Right lung (tissue), 10 donors: ENCODE measurements at places on chromosomes 13 and 19.

DNA sequence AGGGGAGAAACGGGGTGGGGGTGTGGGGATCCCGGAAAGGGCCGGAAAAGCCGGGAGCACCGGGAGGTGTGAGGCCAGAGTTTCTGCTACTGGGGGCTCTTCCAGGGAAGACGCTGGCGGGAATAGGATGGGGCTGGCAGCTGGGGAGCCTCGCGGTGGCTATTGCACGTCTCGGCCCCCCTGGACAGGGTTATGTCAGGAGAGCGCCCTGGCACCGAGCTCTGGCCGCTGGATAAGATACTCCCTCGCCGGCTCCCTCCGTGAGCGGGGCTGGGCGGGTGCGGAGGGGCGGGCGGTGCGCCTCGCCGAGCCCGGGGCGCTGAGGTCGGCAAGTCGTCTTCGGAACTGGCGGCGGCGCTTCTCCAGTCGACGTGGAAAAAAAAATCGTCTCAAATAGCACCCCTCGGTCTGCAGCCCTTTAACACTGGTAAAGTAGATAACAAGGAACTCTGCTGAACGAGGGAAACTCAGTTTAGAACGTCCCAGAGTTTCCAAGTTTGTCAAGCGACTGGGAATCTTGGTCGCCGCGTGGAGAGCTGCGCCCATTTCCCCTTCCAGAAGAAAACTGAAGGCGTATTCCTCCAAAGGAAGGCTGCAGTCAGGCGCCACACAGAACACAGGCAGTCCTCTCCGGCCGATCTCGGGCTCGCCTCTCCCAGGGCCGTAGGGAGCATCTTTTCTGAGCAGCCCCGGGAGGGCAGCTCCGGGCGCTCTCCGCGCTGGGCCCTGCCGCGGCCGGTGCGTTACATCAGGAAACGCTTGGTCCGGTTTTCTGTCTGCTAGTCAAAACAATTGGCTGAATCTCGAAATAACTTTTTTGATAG lies 115.1 kb downstream of the KCNRG start:
- no peak for DNase-seq

- DNase-seq, result no peak
Observed at GRCh38 chr19:14769201-14769600, 9.2 kb downstream of the ADGRE2 start.

- peak; percentile 51 for DNase-seq
Observed at GRCh38 chr13:104779311-104779993, 1713.2 kb upstream of the SLC10A2 start.

- DNase-seq, result no peak
Observed at GRCh38 chr13:42766016-42766415, 15.4 kb upstream of the FAM216B start.

DNA sequence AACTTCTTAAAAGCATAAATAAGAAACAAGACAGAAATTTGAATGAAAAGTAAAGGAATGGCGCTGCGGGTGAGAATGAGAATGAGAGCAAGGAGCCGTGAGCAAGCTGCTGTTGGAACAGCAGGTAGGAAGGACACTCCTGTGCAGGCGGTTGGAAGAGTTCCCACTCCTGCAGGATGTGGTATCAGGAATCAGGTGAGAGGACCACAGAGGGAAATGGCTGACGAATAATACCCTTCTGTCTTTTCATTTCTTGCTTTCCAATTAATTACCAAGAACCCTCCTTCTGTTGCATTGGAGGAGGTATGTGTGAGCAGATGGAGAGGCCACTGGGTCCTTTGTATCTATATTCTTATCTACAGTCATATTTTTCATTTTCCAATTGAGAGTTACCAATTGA lies 1504.2 kb downstream of the EFNB2 start:
- DNase-seq, result no peak

DNA sequence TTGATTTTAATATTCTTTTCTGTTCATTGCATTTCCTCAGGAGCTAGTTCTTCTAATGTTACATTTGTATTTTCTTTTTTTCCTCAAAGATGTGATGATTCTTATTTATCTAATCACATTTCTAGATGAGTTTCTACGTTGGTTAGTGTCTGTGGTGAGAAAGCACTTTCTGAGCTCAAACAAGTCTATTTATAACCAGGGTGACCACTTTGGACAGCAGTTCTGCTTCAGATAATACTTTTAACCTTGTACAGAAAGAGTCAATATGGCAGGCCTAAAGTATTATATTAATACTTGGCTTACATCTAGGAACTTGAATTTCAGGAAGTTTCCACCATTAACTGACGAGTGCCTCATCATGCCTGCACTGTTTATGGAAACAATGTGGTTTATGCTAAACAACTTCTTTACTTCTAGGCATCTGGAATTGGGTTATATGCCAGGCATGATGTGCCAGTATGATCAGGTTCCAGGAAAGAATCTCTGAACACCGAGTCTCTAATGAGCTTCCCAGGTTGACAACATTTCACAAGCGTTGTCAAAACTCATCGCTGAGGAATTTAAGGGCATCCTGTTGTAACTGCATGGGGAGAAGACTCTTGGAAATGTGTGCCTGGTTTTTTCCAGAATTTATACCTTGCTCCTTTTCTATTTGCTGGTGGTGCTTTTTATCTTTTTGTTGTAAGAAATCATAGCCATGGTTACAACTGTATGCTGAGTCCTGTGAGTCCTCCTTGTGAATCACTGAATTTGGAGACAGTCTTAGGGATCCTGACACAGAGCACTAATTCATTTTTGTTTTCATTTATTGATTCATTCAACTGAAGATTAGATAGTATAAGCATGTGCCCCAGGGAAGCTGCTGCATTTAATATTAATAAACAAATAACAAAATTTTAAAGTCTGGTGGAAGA lies 344.4 kb upstream of the PCDH9 start:
- no peak for DNase-seq

DNA sequence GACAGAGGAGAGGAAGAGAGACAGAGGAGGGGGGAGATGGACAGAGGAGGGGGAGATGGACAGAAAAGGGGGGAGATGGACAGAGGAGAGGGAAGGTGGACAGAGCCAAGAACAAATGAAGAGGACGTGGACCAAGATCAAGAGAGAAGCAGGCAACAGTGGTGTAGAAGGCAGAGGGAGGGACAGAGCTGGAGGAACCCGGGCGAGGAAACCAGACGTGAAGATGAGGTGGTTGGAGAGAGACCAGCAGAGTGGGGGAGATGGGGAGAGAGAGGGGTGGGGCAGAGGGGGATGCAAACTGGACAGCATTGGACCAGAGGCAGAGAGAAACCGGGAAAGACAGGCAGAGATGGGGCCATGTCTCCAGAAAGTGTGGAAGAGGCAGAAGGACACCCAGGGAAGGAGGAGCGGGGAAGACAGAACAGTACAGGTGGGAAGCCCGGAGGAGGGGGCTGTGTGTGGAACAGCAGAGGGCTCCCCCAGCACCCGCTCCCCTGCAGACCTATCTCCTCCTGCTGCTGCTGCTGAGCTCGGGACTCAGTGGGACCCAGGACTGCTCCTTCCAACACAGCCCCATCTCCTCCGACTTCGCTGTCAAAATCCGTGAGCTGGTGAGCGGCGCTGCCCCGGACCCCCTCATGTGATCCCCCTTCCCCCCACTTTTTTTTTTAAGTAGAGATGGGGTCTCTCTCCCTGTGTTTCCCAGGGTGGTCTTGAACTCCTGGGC lies 1.3 kb downstream of the FLT3LG start:
- no peak for DNase-seq

DNA sequence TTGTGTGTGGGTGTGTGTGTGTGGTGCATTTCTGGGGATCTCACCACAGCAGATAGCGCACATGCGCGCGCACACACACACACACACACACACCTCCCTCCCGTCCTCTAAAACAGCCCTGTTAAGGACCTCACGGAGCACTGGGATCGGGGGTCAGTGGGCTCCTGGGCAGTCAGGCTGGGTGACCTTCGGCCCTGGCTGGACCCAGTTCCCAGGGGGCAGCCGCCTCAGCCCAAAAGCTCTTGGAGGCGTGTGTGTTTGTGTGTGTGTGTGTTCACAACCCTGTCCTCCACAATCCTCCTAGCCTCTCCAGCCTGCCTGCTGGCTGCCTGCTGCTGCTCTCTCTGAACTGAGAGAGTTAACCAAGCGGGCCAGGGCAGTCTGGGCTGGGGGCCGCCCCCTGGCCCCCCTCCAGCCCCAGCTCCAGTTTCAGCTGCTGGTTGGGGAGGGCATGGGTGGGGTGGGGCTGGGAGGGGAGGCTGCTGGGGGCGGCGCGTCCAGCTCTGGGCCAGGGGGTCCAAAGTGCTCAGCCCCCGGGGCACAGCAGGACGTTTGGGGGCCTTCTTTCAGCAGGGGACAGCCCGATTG lies at the start of gene FXYD1:
TSS of gene FXYD1 (plus strand) at position 520 of the 588 bp plus-strand sequence. CDS start 1,256 bp downstream, outside the sequence.
- DNase-seq, result peak; percentile 81

DNA sequence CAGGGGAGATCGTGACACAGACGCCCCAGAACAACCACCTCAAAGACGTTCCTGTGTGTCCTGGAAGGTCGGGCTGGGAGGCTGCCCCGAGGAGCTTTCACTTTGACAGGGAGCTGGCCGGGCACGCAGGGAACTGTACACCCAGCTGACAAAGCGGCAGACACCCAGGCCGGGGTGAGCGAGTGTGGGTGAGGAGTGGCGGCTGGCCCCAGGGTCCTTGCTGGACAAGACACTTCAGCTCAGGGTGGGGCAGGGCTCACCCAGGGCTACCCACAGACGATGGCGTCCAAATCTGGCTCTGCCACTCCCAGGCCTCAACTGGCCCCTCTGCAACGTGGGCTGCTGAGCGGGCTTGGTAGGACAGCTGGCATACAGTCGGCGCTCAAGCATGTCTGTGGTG lies 2.0 kb downstream of the FGF22 start:
- DNase-seq, result no peak

DNA sequence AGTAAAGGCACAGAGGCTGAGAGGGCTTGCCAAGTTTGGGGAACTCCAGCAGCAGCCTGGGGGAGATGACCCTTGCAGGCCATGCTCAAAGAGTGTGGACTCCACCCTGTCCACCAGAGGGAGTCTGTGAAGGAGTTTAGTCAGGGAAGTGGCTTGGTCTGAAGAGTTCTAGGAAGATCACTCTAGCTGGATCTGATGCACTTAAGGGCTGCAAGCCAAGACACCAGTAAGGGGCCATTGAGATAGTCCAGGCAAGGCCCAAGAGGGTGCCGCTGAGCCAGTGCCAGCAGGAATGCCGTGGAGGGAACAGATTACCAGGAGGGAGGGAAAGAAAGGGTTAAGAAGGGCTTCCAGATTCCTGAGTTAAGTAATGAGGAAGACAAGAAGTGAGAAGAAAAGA lies 68.7 kb downstream of the ZAR1L start:
- DNase-seq, result no peak
